ENCODE measurements at places on chromosomes 2 and 18.
A peak's percentile ranks its signal among the peaks of the same experiment; 100 is the strongest.

- DNase-seq = no peak
These were observed 73.3 kb downstream of the LONRF2 start for GRCh38 chr2:100248971-100249370.

GRCh38 chr18:32048507-32049091, 30.0 kb downstream of the RNF125 start:
- DNase-seq = peak; percentile 85

DNA sequence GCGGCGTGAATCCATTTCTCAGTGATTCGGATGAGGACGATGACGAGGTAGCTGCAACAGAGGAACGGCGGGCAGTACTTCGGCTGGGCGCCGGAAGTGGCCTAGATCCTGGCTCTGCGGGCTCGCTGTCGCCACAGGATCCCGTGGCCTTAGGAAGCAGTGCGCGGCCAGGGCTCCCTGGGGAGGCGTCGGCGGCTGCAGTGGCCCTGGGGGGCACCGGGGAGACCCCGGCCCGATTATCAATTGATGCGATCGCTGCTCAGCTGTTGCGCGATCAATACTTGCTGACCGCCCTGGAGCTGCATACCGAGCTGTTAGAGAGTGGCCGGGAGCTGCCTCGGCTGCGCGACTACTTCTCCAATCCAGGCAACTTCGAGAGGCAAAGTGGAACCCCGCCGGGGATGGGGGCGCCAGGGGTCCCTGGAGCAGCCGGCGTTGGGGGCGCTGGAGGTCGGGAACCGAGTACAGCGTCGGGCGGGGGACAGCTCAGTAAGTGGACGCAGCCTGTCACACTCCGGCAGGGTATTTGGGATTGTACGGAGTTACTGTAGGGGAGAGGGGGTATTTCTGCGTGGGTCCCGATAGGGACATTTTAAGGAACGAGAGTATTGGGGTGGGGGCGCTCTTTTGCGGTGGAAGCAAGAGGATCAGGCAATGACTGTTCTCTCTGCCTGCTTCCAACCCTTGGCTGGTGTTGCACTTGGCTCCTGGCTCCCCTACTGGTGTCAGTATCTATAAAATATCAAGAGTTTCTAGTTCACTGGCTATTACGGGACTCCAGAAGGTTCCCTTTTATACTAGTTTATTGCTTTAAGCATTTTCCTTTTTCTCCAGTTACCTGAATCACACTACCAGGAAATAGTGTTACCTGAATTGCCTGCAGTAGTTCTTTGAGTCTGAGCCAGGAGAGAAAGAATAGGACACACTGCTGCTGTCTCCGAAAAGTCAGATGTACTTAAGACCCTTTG, 772 bp downstream of the RELCH start:
- DNase-seq = peak; percentile 49

- no peak for DNase-seq
These were observed 93.6 kb downstream of the LIPG start for GRCh38 chr18:49655266-49656072.

DNA sequence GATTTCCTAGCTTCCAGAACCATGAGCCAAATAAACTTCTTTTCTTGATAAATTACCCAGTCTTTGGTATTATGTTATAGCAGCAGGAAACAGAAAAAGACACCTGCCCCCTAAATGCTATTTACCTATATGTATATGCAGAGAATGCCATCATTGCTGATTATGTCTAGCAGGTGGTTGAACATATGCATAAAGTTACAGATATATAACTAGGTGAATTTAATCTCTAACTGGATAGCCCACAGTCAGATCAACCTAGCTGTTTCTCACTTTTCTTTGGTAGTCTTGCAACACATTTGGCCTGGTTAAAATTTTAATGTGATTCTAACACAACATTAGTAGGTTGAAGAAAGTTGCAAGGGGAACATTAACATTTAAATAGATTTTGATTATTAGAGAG, 7.1 kb upstream of the CERS6 start:
- DNase-seq = no peak
